ENCODE measurements at places on chromosomes 2 and 18.
A peak's percentile ranks its signal among the peaks of the same experiment; 100 is the strongest.

DNA sequence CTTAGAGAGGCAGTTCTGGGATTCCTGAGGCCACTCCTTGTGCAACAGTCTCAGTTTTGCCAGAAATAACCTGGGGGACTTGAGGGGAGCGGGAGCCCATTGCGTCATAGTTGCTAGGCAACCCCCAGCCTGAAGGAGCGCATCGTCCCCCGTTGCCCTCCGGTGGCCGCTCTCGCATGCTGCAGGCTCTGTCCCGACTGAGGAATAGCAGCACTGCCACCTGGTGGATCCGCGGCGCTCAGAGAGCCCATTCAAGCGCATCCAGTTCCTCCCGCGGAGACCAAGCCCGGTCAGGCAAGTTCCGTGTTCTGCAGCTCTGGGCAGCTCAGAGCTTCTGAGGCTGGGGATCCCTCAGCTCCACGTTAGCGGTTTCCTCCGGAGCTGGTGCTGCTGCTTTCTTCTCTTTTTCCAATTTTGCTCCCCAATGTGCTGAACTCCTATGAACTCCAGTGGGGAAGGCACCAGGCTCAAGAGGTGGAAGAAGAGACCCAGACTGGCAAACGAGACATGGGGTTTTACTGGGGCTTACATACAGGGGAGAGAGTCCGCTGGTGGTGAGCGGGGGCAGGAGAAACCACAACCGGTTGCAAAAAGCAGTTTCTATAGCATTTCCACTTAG lies 15.1 kb downstream of the SLC4A3 start:
- DNase-seq = peak; percentile 94

GRCh38 chr2:221571551-221572218 lies 419 bp downstream of the EPHA4 start:
- DNase-seq = no peak

DNA sequence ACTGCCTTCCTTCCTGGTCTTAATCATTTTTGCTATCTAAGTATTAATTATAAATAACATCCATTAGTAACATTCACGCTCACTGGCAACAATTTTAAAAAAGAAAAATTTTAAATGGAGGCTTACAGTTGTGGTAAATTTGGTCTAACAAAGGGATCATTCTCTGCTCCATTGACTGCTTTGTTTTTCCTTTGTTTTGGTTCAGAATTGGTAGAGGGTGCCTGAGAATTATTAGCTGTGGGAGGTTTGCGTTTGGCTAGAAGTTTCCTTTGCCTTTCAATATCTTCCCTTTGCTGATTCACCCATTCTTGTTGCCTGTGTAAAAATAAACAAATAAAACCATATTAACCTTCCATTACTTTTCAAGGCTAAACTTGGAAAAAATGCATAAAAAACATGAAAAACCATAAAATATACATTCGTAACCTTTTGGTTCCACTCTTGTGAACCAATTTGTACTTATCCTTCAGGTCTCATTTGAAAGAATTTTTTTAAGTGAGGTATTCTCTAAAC lies 114.6 kb downstream of the TLK1 start:
- DNase-seq = no peak

DNA sequence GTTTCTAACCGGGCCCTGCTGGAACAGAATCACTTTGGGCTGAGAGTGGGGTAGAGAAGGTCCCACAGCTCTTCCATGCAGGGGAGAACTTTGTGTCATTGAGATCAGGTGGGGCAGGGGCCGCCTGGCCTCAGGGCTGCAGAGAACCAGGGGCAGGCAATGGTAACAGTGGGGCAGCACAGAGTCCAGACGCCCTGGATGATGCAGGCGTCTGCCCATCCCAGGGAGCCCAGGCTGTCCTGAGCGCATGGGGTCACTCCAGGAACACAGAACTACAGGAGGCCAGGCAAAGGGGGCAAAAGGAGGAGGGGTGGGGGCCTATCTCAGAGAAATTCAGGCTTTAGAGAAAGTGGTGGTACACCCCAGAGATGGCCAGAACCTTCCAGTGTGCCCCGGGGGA lies 121.3 kb downstream of the NDUFA10 start:
- no peak for DNase-seq
